Activated CD4-positive, alpha-beta T cell treated with anti-CD3 and anti-CD28 coated beads for 36 hours (primary cell): ENCODE measurements at places on chromosomes 1 and 21. TPM values are rescaled to one million over a fixed set of nuclear protein-coding genes. Genes with fewer than 3 reads are reported as not detected.
A peak's percentile ranks its signal among the peaks of the same experiment; 100 is the strongest.

GRCh38 chr1:82800721-82801120, 1000.0 kb downstream of the ADGRL2 start:
- DNase-seq = no peak

GRCh38 chr1:180586671-180587155, 27.9 kb downstream of the OVAAL start:
- DNase-seq = peak; percentile 27

The OR2T35 gene
- not detected for total RNA-seq

- DNase-seq = peak; percentile 87
Observed at GRCh38 chr1:93846206-93846991, 32.6 kb downstream of the DNTTIP2 start.

GRCh38 chr1:177975588-177976495, 6.0 kb upstream of the SEC16B start:
- no peak for DNase-seq

DNA sequence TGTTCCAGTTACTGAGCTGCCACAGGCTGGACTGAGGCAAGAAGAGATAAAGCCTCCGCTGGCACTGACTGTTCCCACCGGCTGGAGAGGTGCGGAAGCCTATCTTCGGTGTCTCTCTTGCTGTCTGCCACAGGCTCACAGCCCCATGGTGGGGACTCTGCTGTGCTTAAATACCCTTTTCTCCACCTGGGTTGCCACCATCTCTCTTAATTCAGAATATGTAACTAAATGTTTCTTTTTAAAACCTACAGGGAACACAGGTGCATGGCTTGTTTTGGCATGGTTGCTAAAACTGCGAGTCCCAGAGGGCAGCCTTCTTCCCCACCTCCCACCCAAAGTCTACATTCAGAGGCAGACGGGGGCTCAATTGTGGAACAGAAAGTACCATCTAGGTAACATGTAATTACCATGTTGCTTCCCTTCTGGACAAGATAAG, 8.1 kb upstream of the LBR start:
- no peak for DNase-seq

DNA sequence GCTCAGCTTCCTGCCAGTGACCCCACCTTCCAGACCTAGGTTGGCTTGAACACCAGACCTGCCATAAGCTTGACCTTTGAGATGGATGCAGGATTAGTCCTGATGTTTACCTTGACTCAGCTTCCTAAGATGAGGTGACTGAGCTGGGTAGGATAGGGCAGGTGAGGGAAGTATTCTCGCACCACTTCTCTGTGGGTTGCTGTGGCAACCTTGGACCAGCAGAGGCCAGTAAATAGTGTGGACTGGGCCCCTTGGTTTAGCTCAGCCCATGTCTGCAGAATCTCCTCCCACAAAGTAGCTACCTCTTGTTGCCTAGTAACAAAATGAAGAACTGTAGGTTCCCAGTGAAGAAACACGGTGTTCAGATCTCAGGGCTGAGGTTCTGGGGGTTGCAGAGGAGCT, 8.4 kb downstream of the RPS6KA1 start:
- DNase-seq = peak; percentile 42

DNA sequence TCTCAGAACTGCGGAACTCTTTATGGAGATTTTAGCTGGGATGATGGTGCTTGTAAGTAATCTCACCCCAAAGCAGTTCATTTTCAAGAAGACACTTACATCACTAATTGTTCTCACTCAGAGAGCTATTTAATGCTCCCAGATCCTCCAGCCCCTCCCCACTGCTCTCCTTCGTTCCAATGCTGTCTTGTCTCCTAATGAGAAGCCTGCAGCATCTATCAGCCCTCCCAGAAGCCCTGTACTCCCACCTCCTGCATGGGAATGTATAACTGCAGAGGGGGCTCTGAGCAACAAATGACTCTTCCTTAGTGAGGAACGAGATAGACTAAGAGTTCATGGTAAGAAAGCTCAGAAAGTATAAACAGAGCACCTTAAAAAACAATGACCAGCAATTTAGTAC, 377.4 kb upstream of the RUNX1 start:
- no peak for DNase-seq
